ENCODE measurements at places on chromosomes 11 and 22.

GRCh38 chr11:76339221-76339620 is 41.7 kb downstream of the THAP12 start:
- peak; percentile 23 for DNase-seq

DNA sequence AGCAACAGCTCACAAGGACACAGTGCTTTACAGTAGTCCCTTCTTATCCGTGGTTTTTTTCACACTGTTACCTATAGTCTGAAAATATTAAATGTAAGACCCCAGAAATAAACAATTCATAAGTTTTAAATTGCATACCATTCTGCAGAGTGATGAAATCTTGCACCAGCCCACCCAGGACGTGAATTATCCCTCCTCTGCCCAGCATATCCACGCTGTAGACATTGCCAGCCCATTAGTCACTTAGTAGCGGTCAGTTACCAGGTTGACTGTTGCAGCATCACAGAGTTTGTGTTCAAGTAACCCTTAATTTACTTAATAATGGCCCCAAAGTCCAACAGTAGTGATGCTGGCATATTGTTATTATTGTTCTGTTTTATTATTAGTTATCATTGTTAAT is 3.6 kb downstream of the CLTCL1 start:
- no peak for DNase-seq

GRCh38 chr11:2885678-2886081 is at the start of gene CDKN1C:
TSS of gene CDKN1C (minus strand) at chr11:2885775. CDS start at chr11:2885456, 319 bp downstream.
- DNase-seq: peak; percentile 83

DNA sequence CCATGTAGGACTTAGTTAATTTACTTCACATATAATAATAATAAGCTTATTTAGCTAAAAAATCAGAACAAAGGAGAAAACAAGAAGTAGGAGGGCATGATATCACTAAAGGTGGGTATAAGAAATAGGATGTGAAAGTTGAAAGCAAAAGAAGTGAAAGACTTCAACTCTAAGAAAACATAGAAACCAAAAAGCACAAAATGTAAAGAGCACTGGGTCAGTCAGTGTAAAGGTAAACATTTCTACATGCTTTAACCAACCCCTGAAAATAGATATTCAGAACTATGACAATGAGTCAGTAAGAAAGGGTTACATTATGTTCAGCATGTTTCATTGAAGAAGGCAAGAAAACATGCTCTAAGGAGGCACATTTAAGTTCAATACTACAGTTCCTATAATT is 298.8 kb downstream of the SWAP70 start:
- no peak for DNase-seq

DNA sequence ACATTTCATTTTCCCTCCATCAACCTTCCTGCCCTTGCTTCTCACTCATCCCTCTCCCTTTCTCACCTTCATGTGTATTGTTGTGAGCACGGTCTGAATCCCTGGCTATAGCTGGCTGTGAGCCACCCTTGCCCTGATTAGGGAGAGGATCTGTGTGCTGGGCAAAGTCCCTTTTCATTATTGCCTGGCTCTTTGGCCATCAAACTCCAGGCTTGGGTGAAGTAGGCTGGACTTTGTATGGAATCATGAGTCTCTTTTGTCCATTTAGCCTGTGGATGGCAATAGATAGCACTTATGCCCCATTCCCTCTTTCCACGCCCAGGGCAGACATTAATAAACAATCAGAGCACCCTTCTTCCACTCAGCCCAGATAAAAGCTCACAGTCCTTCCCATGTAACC is 6.7 kb downstream of the MYO18B start:
- no peak for DNase-seq

DNA sequence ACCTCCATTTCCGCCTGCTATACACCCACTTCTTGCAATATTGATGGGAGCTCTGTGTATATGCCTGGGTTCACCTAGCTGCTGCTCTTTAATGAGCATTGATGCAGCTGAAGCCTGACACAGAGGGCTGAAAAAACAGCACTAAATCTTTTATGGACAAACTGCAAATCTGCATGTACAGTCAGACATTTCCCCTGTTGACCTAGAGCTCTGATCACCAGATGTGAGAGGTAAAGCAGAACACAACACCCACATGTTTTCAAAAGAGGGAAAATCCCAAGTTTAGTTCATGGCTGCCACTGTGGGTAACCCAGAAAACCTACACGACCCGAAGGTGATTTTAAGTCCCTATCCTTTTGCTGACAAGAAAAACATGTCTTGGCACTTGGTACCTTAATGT is 303.0 kb upstream of the PITPNB start:
- DNase-seq: no peak

DNA sequence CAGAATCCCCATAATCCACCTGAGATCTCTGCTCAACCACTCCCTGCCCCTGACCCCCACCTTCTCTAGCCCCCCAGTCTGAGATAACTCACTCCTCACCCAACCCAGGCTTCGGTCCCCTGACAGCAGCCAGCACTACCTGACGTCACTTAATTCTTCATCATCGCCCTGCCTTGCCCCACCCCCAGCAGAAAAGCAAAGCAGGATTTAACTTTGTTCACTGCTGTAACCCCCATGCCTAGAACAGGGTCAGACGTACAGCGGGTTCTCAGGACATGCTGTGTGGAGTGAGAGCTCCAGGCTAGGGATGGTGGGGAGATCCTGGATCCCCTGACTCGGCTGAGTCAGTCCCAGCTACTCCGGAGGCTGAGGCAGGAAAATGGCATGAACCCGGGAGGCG is 45.8 kb downstream of the ELFN2 start:
- DNase-seq: no peak

- DNase-seq: no peak
Observed at GRCh38 chr11:43922744-43923405, 19.6 kb upstream of the C11orf96 start.

DNA sequence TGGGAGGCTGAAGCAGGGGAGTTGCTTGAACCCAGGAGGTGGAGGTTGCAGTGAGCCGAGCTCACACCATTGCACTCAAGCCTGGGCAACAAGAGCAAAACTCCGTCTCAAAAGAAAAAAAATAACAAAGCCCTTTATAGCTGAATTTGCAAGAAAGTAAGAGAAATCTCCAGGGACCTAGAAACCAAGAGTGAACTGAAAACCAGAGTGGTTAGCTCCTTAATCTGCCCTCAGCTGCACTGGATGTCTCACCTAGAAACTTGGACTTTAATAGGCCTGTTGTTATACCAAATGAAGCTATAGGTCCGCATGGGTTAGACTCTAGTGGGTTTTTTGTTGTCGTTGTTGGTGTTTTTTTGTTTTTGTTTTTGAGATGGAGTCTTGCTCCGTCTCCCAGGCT is 4.1 kb downstream of the NEU3 start:
- no peak for DNase-seq

DNA sequence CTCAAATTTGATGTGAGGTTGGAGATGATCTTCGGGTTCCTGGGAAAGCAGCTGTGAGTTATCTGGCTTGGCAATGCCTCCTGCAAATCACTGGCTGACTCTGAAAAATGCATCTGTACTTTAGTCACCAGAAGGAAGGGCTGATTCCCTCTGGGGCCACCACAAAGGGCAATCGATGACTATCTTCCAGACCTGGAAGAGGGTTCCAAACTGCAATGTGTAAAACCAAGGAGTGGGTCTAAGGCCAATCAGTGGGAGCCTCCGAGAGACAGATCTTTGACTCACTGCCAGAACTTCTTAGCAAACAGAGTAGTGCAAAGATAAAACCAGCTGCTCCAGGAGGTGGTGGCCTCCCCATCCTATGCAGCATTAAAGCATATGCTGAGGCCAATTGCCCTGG is 29.1 kb upstream of the PAK1 start:
- DNase-seq: no peak

All from CD4-positive, alpha-beta T cell treated with Interferon gamma for 1 hour (primary cell).